ENCODE measurements at places on chromosomes 12 and 14.

DNA sequence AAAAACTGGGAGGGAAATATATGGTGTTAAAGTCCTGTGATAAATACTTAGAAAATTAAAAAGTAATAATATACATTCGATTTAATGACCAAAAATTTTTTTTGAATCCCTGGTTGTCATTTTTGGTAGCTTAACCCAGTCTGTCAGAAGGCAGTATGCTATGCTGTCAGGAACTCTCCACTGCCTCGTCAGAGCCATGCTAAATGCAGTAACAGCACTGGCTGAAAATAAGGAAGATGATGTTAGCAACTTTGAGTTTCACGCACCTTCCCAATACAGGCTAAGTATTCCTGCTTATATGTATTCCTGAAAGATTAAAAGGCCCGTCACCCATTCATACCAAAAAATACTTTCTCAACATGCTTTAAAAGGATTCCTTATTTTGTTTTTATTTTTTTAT is 34.2 kb downstream of the SAV1 start:
- no peak for DNase-seq
- H3K36me3 ChIP-seq, result peaks cover 12% of the 10 kb centered on the region
- H3K27ac ChIP-seq, result no peak overlapping the region
- H3K4me3 ChIP-seq, result no peak overlapping the region
- H3K4me1 ChIP-seq, result no peaks in the 10 kb centered on the region

GRCh38 chr12:80858356-80858755 is 79.4 kb downstream of the LIN7A start:
- no peak overlapping the region for H3K27ac ChIP-seq
- H3K4me3 ChIP-seq, result no peak overlapping the region
- peaks cover 4% of the 10 kb centered on the region for H3K4me1 ChIP-seq
- DNase-seq, result no peak
- H3K36me3 ChIP-seq, result no peaks in the 10 kb centered on the region
- no peaks in the 10 kb centered on the region for H3K27me3 ChIP-seq

DNA sequence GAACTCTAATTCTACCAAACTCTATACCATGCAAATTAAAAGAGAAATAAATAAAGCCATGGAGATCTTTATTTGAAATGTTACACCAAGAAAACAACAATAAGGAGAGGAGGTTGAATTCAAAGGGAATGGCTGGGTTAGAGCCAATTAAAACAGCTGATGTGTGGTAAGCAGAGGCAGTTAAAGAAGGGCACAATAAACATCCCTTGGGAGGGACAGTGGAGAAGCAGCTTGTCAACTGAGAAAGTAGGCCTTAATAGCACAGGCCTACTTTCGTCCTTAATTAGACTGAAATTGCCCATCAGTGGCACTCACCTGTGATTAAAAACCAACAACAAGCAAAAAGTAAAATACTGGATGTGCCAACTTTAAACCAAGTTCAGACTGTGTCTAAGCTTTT is 16.3 kb upstream of the NAV3 start:
- DNase-seq, result no peak
- no peaks in the 10 kb centered on the region for H3K36me3 ChIP-seq
- no peaks in the 10 kb centered on the region for H3K27me3 ChIP-seq

- H3K4me3 ChIP-seq, result no peak overlapping the region
- H3K4me1 ChIP-seq, result peaks cover 29% of the 10 kb centered on the region
- H3K36me3 ChIP-seq, result no peaks in the 10 kb centered on the region
- H3K27ac ChIP-seq, result no peak overlapping the region
- H3K27me3 ChIP-seq, result no peaks in the 10 kb centered on the region
These were observed 34.4 kb upstream of the CIPC start for GRCh38 chr14:77063571-77064171.

DNA sequence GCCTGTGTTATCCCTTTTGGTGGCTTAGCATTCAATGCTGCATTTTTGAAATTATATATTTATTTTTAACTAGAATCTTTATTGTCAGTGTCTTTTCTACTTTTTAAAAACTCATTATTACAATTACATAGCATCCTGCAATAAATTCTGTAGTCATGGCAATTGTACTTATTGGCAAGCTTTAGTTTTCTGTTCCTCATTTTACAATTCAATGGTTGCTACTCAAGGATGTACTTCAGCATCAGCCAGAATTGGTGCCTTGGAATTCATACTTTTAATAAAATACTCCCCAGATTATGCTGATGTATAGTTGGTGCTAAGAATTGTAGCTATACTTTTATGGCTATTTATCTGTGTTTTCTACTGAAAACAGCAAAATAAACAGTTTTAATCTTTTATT is 1756.8 kb upstream of the SEL1L start:
- no peak overlapping the region for H3K27ac ChIP-seq
- H3K4me1 ChIP-seq, result no peaks in the 10 kb centered on the region
- DNase-seq, result no peak
- no peaks in the 10 kb centered on the region for H3K36me3 ChIP-seq
- H3K4me3 ChIP-seq, result no peak overlapping the region
- no peaks in the 10 kb centered on the region for H3K27me3 ChIP-seq

- H3K27ac ChIP-seq, result no peak overlapping the region
- peaks cover 14% of the 10 kb centered on the region for H3K27me3 ChIP-seq
- H3K4me3 ChIP-seq, result no peak overlapping the region
- H3K36me3 ChIP-seq, result no peaks in the 10 kb centered on the region
- H3K4me1 ChIP-seq, result peaks cover 22% of the 10 kb centered on the region
These were observed 3.9 kb downstream of the ANKRD33 start for GRCh38 chr12:51891843-51892242.

DNA sequence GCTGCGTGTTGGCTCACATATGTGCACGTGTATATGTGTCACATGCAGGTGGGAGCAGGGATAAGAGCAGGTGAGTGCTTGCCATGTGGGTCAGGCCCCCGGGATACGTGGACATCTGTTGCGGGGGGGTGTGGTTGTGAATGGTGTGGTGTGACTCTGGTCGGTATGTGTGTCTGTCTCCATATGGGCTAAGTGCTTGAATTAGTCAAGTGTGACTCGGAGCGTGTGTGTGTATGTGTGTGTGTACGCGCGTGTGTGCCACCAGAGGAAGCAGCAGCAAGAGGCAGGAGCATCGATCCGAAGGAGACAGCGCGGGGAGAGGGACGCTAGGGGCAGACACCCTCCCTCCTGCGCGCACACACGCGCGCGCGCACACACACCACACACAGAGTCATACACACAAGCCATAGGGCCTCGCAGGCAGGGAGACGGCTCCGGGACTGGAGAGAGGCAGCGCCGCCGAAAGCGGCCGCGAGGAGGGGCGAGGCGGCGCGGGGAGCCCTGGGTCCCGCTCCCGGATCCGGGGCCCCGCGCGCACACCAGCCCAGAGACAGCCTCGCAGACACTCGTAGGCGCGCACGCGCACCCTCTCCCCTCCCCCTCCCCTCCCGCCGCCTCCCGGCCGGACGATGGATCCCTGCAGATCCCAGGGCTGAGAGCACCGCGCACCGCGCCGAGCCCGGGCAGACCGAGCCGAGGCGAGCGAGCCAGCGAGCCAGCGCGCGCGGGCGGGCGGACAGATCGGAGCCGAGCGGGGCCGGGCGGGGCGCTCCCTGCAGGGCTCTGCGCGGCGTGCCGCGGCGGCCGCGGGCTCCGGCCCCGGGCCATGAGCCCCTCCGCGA is at the start of gene ASIC1:
TSS of gene ASIC1 (plus strand) at position 597 of the 842 bp plus-strand sequence. CDS start 1,171 bp downstream, outside the sequence.
- H3K4me3 ChIP-seq, result peak within 1 kb of the TSS; percentile 79
- H3K27me3 ChIP-seq, result peaks cover 88% of the 10 kb centered on the region
- H3K27ac ChIP-seq, result no peak within 1 kb of the TSS
- DNase-seq, result peak; percentile 77
- peaks cover 17% of the 10 kb centered on the region for H3K4me1 ChIP-seq

GRCh38 chr12:48198672-48198971 is 4.5 kb downstream of the OR10AD1 start:
- H3K4me3 ChIP-seq, result peak overlapping the region; percentile 78
- 0 out of 2 replicates have a peak, but pooled peaks cover 7% of the 10 kb centered on the region for H3K4me1 ChIP-seq
- peak; percentile 36 for DNase-seq
- H3K27me3 ChIP-seq, result peaks cover 78% of the 10 kb centered on the region
- H3K27ac ChIP-seq, result peak overlapping the region; percentile 97

- no peak for DNase-seq
- H3K4me3 ChIP-seq, result no peak overlapping the region
- H3K27ac ChIP-seq, result no peak overlapping the region
These were observed 87.2 kb downstream of the CAND1 start for GRCh38 chr12:67356380-67356774.

DNA sequence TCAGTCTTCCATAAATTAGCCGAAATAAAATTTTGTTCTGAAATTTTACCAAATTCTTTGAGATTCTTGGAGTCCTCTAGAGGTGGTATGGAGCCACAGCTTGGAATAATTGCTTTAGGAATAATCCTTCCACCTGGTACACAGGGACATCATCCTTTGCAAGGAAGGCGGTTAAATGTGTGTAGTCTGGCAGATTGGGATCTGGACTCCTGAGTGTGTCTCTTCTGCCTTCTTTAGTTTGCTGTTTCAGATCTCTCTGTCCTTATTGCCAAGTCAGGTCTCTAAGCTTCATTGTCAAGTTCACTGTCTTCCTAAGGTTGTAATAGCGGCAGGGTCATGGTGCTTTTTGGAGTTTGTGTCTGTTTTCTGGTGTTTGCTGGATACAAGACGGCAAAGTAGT is 393.9 kb upstream of the RGS6 start:
- 0 out of 2 replicates have a peak overlapping the region, but pooled peaks have one; percentile 52 for H3K27ac ChIP-seq
- no peak overlapping the region for H3K4me3 ChIP-seq
- H3K4me1 ChIP-seq, result peaks cover 54% of the 10 kb centered on the region
- DNase-seq, result no peak

- H3K36me3 ChIP-seq, result no peaks in the 10 kb centered on the region
- no peak overlapping the region for H3K4me3 ChIP-seq
- H3K27me3 ChIP-seq, result no peaks in the 10 kb centered on the region
- DNase-seq, result no peak
- H3K27ac ChIP-seq, result no peak overlapping the region
These were observed 8.8 kb downstream of the SMOC1 start for GRCh38 chr14:69887740-69888657.

Measured in WTC11 (cell line).